ENCODE measurements at places on chromosomes 3 and 15.
A peak's percentile ranks its signal among the peaks of the same experiment; 100 is the strongest.

- H3K4me1 ChIP-seq, result peaks cover 93% of the 10 kb centered on the region
- no peaks in the 10 kb centered on the region for H3K27me3 ChIP-seq
- DNase-seq, result peak; percentile 89
Observed at GRCh38 chr3:46095307-46095706, 68.0 kb upstream of the XCR1 start.

- no peak overlapping the region for H3K27ac ChIP-seq
- no peak overlapping the region for H3K4me3 ChIP-seq
- peaks cover 12% of the 10 kb centered on the region for H3K4me1 ChIP-seq
- DNase-seq, result no peak
- no peaks in the 10 kb centered on the region for H3K27me3 ChIP-seq
Observed at GRCh38 chr3:81650187-81650586, 111.3 kb downstream of the GBE1 start.

- no peaks in the 10 kb centered on the region for H3K27me3 ChIP-seq
- no peak overlapping the region for H3K27ac ChIP-seq
- no peaks in the 10 kb centered on the region for H3K36me3 ChIP-seq
- no peak for DNase-seq
- no peak overlapping the region for H3K4me3 ChIP-seq
- H3K4me1 ChIP-seq, result no peaks in the 10 kb centered on the region
Observed at GRCh38 chr15:38555686-38556334, 8.8 kb downstream of the RASGRP1 start.

GRCh38 chr3:89617706-89618105, 510.3 kb downstream of the EPHA3 start:
- H3K27me3 ChIP-seq, result no peaks in the 10 kb centered on the region
- no peaks in the 10 kb centered on the region for H3K4me1 ChIP-seq
- no peak overlapping the region for H3K27ac ChIP-seq
- DNase-seq, result no peak
- H3K4me3 ChIP-seq, result no peak overlapping the region

DNA sequence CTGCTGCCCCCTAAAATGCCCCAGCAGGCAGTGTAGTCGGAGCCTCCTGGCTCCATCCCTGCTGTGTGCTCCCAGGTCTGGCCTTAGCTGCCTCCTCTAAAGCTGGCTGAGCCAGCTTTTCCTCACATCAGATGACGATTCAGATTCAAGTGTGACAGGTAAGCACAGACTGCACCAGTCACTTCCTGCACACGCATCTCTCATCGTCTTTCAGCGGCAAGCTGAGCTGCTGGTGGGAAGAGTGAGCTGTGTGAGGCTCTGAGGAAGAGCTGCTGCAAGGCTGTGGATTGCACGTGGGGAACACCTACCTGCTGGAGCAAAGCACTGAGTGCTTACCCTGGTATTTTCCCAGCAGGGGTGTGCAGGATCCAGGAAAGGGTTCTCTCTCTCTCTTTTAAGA, 88.4 kb upstream of the RPL32 start:
- H3K4me1 ChIP-seq, result no peaks in the 10 kb centered on the region
- H3K27ac ChIP-seq, result no peak overlapping the region
- DNase-seq, result no peak
- H3K27me3 ChIP-seq, result no peaks in the 10 kb centered on the region
- H3K36me3 ChIP-seq, result peaks cover 12% of the 10 kb centered on the region

GRCh38 chr3:51637941-51638471, 33.0 kb upstream of the TEX264 start:
- DNase-seq, result peak; percentile 85
- H3K4me1 ChIP-seq, result no peaks in the 10 kb centered on the region
- no peak overlapping the region for H3K27ac ChIP-seq
- no peak overlapping the region for H3K4me3 ChIP-seq
- peaks cover 25% of the 10 kb centered on the region for H3K36me3 ChIP-seq

GRCh38 chr15:56639631-56640030, 93.7 kb downstream of the ZNF280D start:
- H3K4me1 ChIP-seq, result no peaks in the 10 kb centered on the region
- no peak overlapping the region for H3K27ac ChIP-seq
- H3K36me3 ChIP-seq, result peaks cover 5% of the 10 kb centered on the region
- H3K27me3 ChIP-seq, result no peaks in the 10 kb centered on the region
- no peak for DNase-seq

- peaks cover 8% of the 10 kb centered on the region for H3K36me3 ChIP-seq
- DNase-seq, result no peak
- peaks cover 10% of the 10 kb centered on the region for H3K4me1 ChIP-seq
- no peak overlapping the region for H3K4me3 ChIP-seq
Observed at GRCh38 chr3:46913644-46914043, 36.1 kb downstream of the PTH1R start.

GRCh38 chr3:14019459-14019858, 105.2 kb downstream of the CHCHD4 start:
- H3K36me3 ChIP-seq, result no peaks in the 10 kb centered on the region
- H3K4me3 ChIP-seq, result no peak overlapping the region
- H3K27ac ChIP-seq, result no peak overlapping the region
- H3K27me3 ChIP-seq, result no peaks in the 10 kb centered on the region
- H3K4me1 ChIP-seq, result no peaks in the 10 kb centered on the region

GRCh38 chr3:99012051-99012450, 110.6 kb upstream of the DCBLD2 start:
- H3K36me3 ChIP-seq, result no peaks in the 10 kb centered on the region
- no peak for DNase-seq
- no peak overlapping the region for H3K27ac ChIP-seq

DNA sequence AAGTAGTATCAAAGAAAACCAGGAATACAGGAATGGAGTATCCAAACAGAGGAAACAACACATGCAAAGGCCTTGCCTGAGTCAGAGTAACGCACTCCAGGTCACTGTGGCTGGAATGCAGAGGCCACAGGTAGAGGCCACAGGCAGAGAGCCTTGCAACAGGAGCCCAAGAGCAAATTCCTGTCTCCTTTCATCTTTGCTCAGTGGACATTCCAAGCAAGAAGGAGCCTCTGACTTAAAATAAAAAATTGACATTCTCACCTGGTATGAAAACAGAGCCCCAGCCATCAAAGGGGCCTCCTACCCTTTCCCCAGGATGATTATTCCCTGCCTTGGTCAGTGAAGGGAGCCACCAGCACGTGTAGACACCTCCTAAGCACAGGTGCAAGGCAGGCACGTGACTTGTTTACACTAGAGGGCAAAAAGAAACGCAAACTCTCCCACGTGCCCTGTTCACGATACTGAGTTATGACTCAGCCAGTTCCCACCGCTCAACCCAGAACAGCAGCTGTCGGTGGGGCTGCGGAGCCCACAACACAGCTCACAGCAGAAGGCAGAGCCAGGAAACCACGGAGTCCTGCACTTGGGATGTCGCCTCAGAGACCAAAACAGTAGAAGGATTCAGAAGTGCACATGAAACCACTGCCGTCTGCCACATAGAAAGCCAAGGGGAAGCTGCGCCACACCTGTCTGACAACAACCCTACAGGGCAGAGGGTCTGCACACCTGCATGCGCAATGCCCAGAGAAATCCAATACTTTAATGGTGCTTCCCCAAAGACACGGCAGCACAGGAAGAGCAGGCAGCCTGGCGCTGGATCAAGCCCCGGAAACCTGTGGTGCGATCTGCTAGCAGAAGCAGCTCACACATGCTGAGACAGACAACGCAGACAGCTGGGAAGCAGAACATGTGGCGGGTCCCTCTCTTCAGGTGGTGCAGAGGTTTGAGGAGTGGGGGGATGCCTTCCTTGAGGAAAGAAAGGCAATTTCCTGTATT, 52.1 kb downstream of the ITGB5 start:
- H3K4me3 ChIP-seq, result peak overlapping the region; percentile 67
- no peaks in the 10 kb centered on the region for H3K27me3 ChIP-seq
- no peak overlapping the region for H3K27ac ChIP-seq
- peaks cover 18% of the 10 kb centered on the region for H3K4me1 ChIP-seq

- H3K27ac ChIP-seq, result no peak overlapping the region
- peaks cover 19% of the 10 kb centered on the region for H3K4me1 ChIP-seq
- no peaks in the 10 kb centered on the region for H3K36me3 ChIP-seq
- H3K27me3 ChIP-seq, result no peaks in the 10 kb centered on the region
Observed at GRCh38 chr15:70154718-70155347, 57.1 kb upstream of the TLE3 start.

DNA sequence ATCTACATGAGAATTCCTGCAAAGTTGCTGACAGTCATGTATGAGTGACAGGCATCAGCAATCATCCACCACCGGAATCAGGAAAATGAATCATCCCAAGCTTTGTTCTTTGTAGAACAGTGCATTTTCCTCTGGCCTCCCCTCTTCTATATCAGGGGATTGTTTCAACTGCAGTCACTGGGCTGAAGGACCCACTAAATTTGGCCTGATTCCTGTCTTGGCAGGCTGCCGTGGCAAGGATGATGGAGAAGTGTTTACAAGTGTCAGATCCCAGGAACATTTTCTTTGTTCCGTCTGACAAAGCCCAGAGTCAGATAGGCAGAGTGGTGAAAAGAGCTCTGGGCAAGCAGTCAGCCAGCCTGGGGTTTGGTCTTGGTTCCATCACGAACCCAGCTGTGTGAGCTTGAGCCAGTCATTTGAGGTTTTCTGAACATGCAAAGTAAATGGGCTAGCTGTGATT, 175.1 kb upstream of the TSC22D2 start:
- peaks cover 4% of the 10 kb centered on the region for H3K4me1 ChIP-seq
- no peaks in the 10 kb centered on the region for H3K27me3 ChIP-seq

DNA sequence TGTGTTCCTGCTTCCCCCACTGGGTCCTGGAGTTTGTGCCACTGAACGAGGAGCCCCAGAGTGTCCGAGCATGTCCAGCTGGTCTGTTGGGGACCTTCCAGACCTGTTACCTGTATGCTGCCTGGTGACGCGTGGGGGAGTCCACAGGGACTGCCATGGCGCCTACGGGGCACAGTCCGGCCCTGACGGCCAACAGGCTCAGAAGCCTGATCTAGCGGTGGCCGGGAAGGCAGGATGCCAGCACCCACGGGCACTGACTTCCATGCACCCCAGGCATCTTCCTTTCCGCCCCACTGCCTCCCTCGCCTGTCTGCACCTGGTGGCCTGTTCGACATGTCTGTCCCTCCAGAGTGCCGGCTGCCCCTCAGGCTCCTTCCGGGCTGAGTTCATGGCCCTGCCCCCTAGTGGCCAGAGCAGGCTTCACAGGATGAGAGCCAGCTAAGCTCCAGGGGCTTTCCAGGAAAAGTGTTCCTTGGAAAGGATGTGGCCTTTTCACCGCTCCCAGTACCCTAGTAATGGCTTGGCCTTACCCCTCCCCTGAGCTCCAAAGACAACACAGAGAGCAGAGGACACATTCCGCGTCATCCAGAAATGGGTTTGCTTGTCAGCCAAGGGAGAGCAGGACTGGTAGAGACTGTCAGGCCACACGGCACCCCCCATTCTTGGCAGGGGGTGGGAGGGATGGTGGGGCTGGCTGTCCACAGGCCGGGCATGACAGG, 35.7 kb downstream of the NGRN start:
- H3K27me3 ChIP-seq, result no peaks in the 10 kb centered on the region
- H3K27ac ChIP-seq, result no peak overlapping the region
- no peaks in the 10 kb centered on the region for H3K36me3 ChIP-seq
- peak; percentile 48 for DNase-seq
- H3K4me1 ChIP-seq, result no peaks in the 10 kb centered on the region
- H3K4me3 ChIP-seq, result no peak overlapping the region
